ENCODE measurements at places on chromosomes 2 and 18. TPM values are rescaled to one million over a fixed set of nuclear protein-coding genes. Genes with fewer than 3 reads are reported as not detected.

DNA sequence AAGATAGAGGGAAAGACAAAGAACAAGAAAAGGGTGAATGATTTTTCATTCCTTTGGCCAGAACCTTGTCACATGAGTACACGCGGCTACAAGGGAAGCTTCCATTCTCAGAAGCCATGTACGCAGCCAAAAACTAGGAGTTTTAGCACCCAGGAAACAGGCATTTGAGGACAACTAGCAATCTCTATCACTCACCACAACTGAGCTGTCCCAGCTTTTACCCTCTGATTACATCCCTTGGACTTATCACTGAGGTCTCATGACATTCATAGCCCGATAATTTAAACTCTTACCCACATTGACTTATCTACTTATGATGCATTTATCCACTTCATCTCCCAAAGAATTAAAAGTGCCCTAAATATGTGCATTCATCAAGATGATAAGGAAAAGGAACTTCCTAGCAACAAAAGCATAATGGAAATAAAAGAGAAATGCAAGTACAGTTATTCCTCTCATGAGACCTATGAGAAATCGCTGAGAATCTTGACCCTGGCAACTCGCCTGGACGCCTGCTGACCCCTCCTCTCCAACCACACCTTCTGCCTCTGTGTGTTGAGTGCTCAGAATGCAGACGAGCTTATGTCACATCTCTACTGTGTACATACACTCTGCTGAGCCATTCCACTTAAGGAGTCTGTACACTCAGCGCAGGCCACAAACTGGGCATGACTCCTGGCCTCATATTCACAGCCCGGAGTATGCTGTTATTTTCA lies 28.7 kb upstream of the MFSD6 start:
- DNase-seq, result no peak

GRCh38 chr18:7822435-7823331 lies 255.6 kb downstream of the PTPRM start:
- DNase-seq, result no peak

DNA sequence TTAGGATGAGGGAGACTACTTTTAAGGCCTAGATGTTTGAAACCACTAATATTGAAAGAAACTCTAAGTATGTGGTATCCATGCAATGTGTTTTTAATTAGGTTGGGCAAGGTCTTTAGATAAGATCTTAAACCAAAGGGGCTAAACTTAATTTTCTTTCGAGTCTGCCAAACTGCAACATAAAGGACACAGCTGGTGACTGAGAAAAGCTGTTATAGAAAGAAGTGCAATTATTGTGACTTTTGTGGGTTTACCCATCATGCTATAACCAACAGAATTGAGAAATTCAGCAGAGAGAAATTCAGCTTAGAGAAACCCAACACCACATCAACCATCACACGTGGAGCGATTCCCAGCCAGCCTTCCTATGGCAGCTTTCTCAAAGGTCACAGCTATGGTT lies 119.5 kb upstream of the LMAN1 start:
- DNase-seq, result no peak

DNA sequence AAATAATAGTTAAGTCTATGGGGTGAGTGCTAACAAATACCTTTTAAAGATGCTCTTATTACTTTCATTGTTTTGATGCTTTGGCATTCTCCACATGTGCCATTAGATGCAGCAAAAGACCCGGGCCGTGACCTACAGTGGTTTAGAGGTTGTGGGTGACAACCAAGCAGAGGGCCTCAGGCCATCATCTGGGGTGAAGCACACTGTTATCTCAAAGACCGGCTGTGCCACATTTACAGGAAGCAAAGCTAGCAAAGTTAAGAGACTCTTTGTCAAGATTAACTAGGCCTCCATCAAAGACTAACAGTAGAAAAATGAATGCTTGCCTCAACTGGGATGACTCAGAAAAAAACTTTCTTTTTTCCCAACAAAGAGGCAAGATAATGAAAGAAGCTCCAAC lies 695.3 kb downstream of the SATB2 start:
- DNase-seq, result no peak

GRCh38 chr2:204228169-204228886 lies 291.8 kb downstream of the ICOS start:
- DNase-seq, result no peak

CHST9 gene
- total RNA-seq, result 0.05 TPM

GRCh38 chr2:165044505-165045303 lies 89.4 kb upstream of the SLC38A11 start:
- no peak for DNase-seq

CYP27C1 gene
- 5.7 TPM for total RNA-seq

GRCh38 chr2:43312755-43313641 lies 86.6 kb upstream of the ZFP36L2 start:
- DNase-seq, result no peak

DNA sequence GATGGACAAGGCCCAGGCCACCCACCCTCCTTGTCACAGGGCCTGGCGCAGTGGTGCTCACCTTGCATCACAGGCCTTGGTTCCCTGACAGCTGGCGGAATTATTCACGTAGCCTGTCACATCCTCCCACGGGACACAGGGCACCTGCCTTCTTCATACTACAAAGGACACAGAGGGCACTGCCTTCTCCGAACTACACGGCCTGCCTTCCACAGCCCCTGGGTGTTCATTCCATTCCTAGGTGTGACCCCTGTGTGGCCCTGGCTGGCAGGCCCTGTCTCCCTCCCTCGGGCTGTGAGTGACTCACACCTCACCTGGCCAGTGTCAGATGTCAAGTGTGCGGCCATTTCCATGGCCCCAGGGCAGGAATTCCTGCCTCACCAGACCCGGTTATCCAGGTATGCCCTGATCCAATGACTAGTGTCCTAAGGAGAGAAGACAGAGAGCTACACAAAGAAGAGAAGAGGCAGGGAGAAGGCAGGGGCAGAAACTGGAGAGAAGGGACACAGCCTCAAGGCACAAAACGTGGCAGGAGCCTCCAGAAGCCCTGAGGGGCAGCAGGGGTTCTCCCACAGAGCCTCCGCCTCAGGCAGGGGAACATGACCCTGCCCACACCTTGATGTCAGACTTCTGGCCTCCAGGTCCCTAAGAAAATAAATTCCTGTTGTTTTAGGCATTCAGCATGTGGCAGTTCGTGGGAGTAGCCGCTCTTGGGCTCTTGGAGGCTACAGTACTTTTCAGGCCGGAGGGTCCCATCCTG lies 43.4 kb downstream of the MBP start:
- DNase-seq, result no peak

TGFBRAP1 gene
- 32.7 TPM for total RNA-seq

DNA sequence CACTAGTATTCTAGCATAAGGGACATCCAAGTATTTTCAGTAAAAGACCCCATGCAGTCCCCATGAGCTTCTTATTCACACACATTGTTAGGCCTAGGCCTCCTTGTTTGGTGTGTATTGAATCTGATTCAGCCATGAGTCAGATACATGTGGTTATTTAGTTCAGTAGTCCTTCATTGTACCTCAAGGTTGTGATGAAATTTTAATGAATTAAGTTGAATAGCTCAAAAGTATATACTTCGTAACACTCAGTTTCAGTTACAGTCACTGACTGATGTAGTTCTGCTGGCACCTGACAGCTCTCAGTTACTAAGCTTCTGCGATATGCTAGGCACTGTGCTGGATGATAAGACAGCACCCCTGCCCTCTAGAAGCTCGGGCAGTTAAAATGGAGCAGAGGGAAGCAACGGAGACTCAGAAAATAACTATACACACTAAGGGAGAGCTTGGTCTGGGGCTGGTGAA lies 86.4 kb downstream of the XRCC5 start:
- no peak for DNase-seq

PARD3B gene
- 3.6 TPM for total RNA-seq

TBC1D8 gene
- total RNA-seq, result 139 TPM

LRP1B gene
- total RNA-seq, result 0.54 TPM

CYBRD1 gene
- total RNA-seq, result 2.5 TPM

DNA sequence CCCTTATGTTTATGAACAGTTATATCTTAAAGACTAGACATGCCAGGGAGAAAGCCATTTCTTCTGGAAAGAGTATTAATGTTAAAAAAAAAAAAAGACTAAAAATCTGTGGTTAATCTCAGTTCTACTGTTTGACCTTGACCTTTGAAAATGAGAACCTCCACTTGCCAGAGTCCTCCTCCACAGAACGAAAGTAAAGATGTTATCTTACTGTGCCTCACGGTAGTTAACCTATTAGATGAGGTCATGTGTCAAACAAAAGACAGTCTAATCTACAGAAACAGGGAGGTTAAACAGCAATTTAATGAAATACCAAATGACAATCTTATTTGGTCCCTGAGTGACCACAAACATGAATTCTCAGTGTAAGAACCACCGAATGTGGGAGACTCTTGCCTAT lies 51.2 kb downstream of the SLC14A2 start:
- DNase-seq, result no peak

GRCh38 chr2:69559442-69560146 lies 83.9 kb downstream of the AAK1 start:
- peak; percentile 67 for DNase-seq

DNA sequence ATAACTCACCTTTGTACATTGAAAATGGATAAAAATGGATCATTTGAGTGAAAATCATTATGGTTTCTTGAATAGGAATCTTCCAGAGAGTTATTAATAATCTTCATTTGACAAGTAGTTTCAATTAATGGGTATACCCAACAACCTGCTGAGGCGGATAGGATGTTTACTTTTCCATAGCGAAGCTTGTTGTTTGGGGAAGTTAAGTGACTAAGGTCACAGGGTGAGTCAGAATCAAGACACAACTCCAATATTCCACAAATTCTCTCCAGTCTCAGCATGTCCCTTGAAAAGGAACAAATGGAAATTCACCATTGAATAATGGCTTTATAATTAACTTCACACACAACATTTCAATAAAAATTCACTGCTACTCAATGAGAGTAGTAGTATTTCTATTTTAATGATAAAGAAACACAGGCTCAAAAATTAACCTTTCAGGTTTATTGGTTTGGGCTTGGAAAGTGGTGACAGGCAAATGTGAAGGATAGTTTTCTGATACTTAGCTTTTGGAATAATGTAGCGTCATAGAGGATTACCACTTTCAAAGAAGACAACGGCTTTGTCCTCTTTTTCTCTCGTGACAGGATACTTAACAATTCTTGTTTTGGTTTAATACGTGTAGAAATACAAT lies 211.3 kb downstream of the GPD2 start:
- DNase-seq, result no peak

- no peak for DNase-seq
Observed at GRCh38 chr2:101818531-101819451, 121.3 kb downstream of the MAP4K4 start.

DNA sequence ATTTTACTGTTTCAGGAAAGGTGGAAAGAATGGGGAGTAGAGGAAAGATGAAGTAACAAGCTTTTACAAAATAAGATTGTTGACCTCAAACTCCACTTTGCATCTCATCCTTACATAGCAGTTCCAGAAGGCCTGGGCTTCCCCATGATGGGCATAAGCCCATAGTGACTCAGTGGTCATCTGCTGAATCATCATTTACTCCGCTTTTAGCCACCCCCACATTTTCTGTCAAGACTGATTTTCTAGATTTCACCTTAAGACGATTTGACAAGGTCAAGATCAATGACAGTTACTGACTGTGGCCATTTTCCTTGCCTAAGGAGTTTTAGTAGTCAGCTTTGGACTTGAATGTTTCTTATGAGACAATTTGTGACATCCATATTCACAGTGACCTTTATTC lies 49.4 kb downstream of the PLEKHM3 start:
- no peak for DNase-seq

ABCG5 gene
- total RNA-seq, result 0.05 TPM

DNA sequence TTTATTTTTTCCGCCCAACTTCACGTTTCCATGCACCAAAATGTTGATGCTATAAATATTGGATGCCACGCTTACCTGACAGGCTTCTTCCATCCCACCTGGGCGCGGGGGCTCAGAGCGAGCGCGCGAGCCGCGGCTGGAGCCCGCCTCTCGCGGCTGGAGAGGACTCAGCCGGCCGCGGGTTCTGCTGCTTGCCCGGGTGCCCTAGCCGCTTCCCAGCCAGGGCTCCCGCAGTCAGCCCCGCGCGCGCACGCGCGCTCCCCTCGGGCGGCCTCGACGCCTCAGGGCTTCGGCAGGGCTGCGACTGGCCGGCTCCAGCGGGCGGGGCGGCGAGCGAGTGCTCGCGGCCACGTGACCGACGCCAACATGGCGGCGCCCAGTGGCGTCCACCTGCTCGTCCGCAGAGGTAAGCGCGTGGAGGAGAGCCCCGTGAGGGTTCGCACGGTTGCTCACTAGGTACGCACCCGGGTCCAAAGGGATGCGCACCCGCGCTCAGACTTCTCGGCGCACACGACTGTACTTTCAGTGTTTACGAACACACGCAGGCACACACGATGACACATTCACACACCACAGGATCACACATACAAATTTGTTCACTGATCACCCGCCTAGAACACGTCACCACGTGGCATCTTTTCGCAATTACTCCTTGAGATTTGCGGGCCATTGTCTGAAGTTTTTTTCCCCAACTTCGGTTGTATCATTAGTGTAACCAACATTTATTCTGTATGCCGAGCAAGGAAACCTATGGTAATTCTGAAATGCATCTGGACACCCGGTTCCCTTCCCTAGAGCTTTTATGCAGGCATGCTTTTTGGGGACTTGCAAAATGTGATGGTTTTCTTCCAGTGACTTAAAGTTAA lies at the start of gene METAP1D:
Gene METAP1D (plus strand): TSS at position 350 of the 866 bp plus-strand sequence. CDS start 17 bp downstream, at position 367.
- peak; percentile 73 for DNase-seq
